ENCODE measurements at places on chromosomes 2 and 18. TPM values are rescaled to one million over a fixed set of nuclear protein-coding genes. Genes with fewer than 3 reads are reported as not detected.
A peak's percentile ranks its signal among the peaks of the same experiment; 100 is the strongest.

- DNase-seq, result no peak
These were observed 73.9 kb upstream of the TWSG1 start for GRCh38 chr18:9260388-9261380.

GRCh38 chr2:157181234-157181633 is 76.3 kb upstream of the GALNT5 start:
- DNase-seq, result no peak

GRCh38 chr18:58545338-58546296 is 83.3 kb downstream of the ALPK2 start:
- no peak for DNase-seq

- DNase-seq, result no peak
These were observed 29.7 kb downstream of the LYPD6 start for GRCh38 chr2:149360106-149360505.

RHOB gene
- 101 TPM for polyA plus RNA-seq

- DNase-seq, result no peak
These were observed 65.5 kb downstream of the ZNF516 start for GRCh38 chr18:76429262-76430126.

CIB4 gene
- polyA plus RNA-seq, result 0.41 TPM

DNA sequence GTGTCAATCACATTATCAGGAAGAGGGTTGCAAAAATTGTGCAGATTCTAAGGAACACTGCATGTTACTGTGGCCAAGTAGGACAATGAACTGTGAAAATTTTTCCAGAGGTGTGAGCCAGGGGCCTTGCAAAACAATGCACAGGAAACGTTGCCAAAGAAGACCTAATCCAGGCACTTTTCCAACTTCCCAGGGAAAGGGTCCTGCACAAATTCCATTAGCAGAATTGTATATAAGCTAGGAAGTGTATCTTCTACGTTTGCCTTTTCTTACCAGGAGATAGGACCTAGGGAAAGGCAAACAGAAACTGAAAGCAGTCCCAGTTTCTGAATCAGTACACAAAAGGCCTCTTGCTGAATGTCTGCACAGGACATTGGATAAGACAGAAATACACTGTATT is 1888.3 kb upstream of the CELF4 start:
- DNase-seq, result peak; percentile 21

ABCG8 gene
- polyA plus RNA-seq, result 1.1 TPM

DNA sequence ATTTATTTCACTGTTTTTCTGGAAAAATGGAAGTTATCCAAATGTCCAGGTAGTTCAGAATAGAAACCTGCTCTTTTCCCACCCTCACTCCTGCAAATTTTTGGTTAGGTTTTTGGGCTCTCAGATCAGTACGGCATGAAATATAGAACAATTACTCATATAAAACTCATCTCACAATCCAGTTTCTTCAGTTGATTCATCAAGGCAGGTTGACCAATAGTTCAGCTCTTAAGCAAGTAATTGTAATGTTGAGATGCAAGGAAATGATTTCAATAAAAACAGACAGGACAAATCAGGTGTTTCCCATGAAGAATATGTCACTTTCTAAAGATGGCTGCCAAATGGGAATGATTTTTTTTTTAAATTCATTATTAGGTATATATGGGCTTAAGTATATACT is 2.0 kb downstream of the RAB27B start:
- no peak for DNase-seq

CCBE1 gene
- polyA plus RNA-seq, result 33.2 TPM

GRCh38 chr18:66724664-66725356 is 120.9 kb upstream of the CDH19 start:
- DNase-seq, result no peak

- no peak for DNase-seq
These were observed 38.3 kb downstream of the TTC32 start for GRCh38 chr2:19863303-19864041.

GRCh38 chr2:121479882-121480522 is 50.7 kb upstream of the RNU4ATAC start:
- no peak for DNase-seq

OSBPL6 gene
- 6.0 TPM for polyA plus RNA-seq

DNA sequence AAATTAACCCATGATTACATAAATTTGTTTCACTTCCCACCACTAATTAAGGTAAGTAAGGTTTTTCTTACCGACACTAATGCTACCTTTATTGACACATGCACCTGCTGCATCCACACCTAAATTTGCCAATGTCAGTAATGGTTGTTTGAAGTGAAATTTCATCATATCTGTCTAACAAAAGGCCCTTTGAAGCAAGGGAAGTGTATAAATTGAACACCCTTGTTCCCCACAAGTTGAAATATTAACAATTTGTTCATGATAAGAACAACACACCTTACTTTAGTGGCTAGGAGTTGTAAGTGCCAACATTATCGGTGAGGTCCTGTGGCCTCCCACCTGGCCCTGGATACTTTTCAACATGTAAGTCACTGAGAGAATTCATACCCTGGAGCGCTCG is 116.3 kb upstream of the CDCA7 start:
- DNase-seq, result no peak
